Activated CD4-positive, alpha-beta T cell treated with anti-CD3 and anti-CD28 coated beads for 36 hours (primary cell): ENCODE measurements at places on chromosomes 12 and 14.

GRCh38 chr12:132030367-132031038, 80.8 kb downstream of the EP400 start:
- no peak for DNase-seq

DNA sequence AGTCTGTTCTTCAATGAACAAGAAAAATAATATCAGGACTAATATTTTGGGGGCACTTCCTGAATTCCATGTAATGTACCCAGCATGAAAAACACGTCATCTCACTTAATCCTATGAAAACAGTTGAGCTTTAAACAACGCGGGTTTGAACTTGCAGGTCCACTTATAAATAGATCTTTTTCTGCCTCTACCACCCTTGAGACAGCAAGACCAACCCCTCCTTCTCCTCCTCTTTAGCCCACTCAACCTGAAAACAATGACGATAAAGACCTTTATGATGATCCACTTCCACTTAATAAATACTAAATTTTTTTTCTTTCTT, 203.9 kb upstream of the KRR1 start:
- DNase-seq: no peak

GRCh38 chr12:20320552-20320951, 47.8 kb upstream of the PDE3A start:
- no peak for DNase-seq

- DNase-seq: no peak
Observed at GRCh38 chr12:29944269-29945000, 160.7 kb upstream of the TMTC1 start.
